ENCODE measurements at places on chromosomes 7 and 10.
A peak's percentile ranks its signal among the peaks of the same experiment; 100 is the strongest.

DNA sequence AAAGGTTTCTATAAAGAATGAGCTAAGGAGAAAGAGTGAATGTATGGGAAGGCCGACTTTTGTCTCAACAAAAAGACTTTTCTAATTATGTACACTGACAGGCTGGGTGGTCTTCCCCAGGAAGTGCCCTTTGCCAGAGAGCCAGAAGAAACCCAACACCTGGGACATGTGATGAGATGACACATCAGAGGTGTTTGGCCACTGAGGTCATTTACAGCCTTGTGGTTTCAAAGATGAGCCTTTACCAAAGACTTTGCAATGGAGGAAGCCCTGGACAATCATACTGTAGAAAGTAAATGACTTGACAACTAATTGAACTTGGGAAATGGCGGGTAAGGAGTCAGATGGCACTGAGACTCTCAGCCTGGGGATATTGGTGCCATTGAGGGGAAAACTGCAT lies 3.4 kb upstream of the NRG3 start:
- DNase-seq: peak; percentile 54

DNA sequence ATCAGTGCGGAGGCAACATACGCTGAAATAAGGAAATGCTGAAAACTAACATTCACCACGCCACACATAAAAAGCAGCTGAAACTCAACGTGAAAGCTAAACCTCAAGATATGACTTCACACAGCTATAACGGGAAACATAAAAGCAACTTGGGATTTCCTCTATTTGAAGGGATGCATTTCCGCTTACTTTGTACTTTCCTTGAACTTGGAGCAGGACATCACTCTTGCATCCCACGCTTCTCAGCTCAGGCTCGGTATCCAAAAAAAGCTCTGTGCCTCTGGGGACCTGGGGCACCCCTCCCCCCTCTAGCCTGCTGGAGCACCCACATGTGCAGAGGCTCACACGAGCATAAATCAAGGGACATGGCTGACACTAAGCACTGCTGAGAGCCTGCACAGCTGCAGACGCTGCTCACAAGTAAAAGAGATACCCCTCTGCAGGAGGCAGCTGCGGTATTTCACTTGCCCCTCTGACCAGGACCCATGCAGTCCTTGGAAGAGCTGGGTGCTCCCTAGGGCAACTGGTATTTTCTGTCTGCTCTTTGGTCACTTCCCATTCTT lies 34.2 kb downstream of the PARD3 start:
- no peak for DNase-seq

GRCh38 chr7:155198901-155199845 lies 98.5 kb upstream of the INSIG1 start:
- DNase-seq: no peak

- peak; percentile 27 for DNase-seq
These were observed 61.9 kb downstream of the SYPL1 start for GRCh38 chr7:106050002-106050745.

- DNase-seq: peak; percentile 52
These were observed 580 bp downstream of the MRPS16 start for GRCh38 chr10:73251683-73252444.

DNA sequence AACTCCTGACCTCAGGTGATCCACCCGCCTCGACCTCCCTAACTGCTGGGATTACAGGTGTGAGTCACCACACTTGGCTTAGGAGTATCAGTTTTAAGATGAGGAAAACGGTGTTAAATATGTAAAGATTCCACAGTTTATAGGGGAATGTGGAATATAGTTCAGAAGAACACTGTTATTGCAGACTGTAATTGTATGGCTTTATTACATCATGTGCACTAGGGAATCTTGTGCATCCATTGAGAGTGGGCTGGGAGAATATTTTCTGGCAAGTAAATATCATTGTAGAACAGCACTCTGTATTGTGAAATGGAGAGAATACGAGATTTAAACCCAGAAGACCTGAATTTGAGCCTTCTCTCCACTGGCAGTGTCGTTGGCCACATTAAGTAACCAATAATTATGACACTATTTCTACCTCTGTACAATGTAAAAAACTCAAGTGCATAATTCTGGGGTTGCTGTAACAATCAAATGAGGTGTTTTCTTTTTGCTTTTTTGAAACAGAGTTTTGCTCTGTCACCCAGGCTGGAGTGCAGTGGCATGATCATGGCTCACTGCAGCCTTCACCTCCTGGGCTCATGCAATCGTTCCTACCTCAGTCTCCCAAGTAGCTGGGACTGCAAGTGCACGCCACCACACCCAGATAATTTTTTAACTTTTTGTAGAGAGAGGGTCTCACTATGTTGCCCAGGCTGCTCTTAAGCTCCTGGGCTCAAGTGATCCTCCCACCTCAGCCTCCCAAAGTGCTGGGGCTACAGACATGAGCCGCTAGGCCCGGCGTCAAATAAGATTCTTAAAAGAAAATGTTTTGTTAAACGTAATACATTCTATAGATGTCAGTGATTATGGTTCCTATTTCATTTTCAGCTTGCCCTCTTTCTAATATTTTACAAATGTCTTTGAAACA lies 12.0 kb upstream of the PARD3 start:
- no peak for DNase-seq

GRCh38 chr7:112887337-112887736 lies 97.1 kb upstream of the TMEM168 start:
- no peak for DNase-seq
